ENCODE measurements at places on chromosomes 7 and 10.

DNA sequence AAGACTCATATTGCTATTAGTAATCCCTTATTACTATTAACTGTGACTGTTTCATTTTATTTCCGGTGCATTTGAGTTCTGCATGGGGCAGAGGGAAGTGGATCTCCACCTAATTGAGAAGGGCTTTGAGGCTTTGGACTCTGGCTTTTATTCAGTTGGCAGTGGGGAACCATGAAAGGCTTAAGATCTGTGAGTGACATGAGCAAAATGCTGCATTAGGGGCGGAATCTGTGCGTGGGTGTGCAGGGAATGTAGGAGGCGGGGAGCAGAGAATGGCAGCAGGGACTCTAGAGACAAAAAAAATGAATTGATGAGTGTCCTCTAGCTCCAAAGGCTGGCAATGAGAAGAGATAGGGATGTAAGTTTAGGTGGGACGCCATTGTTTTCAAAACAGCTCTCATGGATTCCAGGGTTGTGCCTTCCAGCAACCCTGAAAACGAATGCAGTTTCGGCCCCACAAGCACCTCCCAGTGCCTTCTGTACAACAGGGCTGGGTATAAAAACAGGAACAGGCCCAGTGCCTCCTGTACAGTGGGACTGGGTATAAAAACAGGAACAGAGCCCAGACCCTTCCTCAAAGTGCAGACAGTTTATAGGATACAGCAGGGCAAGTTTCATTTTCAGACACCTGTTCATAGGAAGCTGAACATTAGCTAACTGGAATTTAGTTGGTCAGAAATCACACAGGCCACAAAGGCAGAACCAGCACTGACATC, 663.3 kb upstream of the FOXK1 start:
- DNase-seq: no peak

- DNase-seq: no peak
These were observed 129.6 kb downstream of the ATP6V0E2 start for GRCh38 chr7:150003304-150003810.

DNA sequence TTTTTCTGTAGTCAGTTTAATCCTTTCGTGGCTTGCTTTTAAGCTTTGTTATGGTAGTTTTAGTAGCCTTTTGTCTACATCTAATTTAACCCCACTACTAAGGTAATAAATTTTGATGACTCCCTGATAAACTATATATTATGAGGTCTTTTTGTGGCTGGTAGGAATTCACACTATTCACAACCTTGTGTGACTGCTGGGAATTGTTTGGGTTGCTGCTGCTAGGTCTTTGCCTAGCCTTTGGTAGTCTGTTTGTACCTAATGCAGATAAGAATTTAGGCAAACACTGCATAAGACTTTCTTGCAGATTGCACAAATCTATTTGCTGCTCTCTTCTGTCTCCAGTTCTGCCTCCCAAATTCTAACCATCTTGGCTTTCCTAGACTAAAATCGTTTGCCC, 58.3 kb downstream of the SHOC2 start:
- no peak for DNase-seq

GRCh38 chr7:51949726-51950644, 633.4 kb upstream of the COBL start:
- DNase-seq: no peak

All from SK-N-MC (cell line).